ENCODE measurements at places on chromosomes 6 and 20.

GRCh38 chr6:12170351-12171092 lies 119.6 kb upstream of the EDN1 start:
- DNase-seq = no peak

DNA sequence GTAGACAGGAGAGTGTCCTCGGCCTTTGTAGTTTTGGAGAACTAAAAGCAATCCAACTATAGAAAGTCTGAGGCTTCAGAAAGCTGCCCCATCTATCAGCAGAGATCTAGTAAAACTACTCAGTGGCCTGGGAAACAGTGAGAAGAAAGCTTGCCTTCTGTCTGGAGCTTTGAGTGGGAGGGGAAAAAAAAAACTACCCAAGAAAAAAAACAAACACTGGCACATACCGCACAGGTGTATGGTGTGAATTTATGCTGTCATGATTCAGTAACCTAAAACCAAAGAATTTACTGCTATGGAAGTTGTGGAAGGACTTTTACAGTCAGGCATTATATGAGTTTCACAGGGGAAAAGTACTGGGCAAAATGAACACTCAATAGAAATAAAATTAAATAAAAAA lies 280.5 kb downstream of the ADGRB3 start:
- no peak for DNase-seq

DNA sequence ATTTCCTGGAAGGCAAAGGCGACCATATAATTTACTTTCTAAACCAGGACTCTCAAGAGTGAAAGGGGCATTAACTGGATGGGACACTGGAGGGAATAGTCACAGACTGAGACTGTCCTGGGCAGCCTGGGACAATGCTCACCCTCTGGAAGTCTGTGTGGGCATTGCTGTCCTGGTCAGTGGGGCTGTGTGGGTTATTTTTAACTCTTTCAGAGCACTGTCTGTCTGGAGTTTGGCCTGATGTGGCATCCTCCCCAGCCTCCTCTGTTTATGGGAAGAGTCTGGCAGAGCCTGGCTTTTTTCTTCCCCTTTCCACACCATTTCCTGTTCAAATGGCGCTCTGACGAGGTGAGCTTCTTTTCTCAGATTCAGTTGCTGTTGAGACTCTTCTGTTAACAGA lies 11.7 kb downstream of the DAAM2 start:
- DNase-seq = no peak

- no peak for DNase-seq
Observed at GRCh38 chr6:111129013-111129412, 41.7 kb downstream of the SLC16A10 start.

DNA sequence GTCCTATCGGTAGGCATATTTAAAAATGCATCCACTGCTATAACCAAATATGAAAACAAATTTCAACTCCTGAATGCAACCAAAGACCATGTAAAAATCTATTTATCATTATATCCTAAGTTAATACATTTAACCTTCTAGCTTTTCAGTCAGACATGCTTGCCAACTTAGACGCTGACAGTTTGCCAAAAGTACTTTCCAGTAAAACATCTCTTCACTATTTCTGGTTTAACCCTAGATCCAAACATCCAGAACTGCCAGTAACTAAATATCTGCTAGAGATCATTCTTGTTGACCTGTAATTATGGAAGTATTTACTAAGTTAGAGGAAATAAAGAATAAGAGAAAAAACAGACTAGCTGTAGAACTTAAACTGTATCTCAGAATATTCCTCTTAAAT lies 210.2 kb upstream of the THEMIS start:
- no peak for DNase-seq

GRCh38 chr6:39054577-39055142 lies 6.1 kb downstream of the GLP1R start:
- no peak for DNase-seq

Data from CD4-positive, alpha-beta T cell treated with Interleukin-10 for 1 hour (primary cell).